Activated gamma-delta T cell treated with anti-CD3 and anti-CD28 coated beads, Interleukin-2, amount 50 U/mL, for 16 hours (primary cell): ENCODE measurements at places on chromosomes 3 and 15.

DNA sequence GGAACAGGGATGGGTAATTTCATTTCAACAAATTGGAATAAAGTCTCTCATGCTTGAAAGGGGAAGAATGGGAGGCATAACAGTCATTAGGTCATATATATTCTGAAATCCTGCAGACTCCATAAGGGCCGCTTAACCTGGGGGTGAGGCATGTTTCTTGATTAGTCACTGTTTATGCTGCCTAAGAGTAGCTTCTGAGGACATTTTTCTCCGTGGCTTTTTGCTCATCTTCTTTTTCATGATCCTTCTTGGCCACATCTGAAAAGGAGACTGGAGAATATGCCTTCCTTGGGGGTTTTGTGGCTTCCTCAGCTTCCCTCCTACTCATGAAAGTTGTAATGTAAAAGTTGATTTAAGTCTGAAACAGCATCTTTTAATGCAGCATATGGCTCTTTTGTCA is 20.0 kb upstream of the CFAP20DC start:
- no peak for DNase-seq

- DNase-seq, result no peak
Measured at GRCh38 chr15:59165726-59166125, 40.9 kb upstream of the LDHAL6B start.

DNA sequence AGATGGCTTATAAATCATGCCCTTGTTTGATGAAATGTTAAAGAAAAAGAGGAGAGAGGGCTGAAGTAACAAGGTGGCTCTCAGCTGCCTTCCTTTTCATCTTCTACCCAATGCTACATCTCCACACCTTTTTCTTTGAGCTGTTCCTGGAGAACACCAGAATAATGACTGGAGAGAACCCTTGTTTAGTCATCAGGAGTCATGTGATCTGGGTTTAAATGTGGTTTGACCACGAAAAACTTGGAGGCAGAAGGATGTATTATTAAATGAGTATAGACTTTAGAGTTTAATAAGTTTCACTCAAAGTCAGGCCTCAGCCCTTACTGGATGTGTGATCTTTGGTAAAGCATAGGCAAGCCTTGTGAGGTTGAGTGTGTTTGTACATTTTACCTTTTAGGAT is 230.3 kb upstream of the TBL1XR1 start:
- DNase-seq, result no peak

DNA sequence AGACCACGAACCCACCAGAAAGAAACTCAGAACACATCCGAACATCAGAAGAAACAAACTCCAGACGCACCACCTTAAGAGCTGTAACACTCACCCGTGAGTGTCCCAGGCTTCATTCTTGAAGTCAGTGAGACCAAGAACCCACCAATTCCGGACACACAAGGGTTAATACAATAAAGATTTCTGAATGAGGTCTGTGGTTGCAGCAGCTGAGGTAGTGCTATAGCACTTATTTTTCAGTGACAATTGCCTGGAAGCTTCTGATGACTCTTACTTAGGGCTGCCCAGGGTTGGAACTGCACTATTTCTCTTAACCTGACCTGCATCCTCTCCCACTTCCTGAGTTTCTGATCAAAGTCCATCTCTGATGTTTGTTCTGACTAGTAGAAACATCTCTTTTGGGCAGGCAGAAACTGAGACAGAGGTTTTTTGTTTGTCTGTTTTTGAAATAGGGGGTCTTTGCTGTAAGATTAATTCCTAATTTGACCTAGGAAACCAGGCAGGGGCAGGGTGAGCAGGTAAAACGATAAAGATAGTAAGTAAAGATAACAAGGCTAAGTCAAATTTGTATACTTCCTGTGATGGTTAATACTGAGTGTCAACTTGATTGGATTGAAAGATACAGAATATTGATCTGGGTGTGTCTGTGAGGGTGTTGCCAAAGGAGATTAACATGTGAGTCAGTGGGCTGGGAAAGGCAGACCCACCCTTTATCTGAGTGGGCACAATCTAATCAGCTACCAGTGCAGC is 169.1 kb downstream of the GAP43 start:
- peak; percentile 12 for DNase-seq

GRCh38 chr15:23416349-23417276 is 30.4 kb downstream of the GOLGA6L2 start:
- DNase-seq, result no peak

- no peak for DNase-seq
Measured at GRCh38 chr3:95752199-95752598, 1062.2 kb upstream of the EPHA6 start.

DNA sequence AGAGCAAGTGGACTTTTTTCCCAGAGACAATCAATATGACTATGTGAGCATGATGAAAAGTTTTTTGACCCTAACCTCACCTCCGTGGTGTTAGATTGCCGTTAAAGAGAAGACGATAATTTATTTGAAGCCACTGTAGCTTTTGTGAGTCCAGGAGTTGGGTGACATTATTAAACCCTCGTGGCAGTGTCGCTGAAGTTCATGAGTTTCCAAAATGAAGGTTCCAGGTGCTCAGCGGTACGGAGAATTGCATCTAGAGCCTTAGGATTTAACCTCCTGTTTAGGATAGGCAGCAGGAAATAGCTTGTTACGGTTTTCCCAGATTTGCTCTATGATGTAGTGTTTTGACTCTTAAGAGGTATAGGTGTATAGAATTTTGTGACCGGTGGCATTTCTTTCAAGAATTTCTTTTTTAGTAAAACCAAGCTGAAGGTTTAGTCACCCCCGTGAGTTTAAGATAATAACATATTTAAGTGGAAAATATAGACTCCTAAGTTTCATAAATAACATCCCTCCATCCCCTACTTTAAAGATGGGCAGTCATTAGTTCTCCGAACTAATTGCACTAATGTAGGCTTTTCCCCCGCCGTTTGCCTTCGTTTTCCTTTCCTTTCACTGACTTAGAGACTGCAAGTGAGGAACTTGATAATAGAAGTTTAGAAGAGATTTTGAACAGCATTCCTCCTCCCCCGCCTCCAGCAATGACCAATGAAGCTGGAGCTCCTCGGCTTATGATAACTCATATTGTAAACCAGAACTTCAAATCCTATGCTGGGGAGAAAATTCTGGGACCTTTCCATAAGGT is 2.0 kb downstream of the SMC4 start:
- no peak for DNase-seq

GRCh38 chr15:58164926-58165325 is 26.7 kb downstream of the AQP9 start:
- DNase-seq, result no peak

GRCh38 chr15:47991357-47991756 is 129.4 kb upstream of the SLC24A5 start:
- no peak for DNase-seq

DNA sequence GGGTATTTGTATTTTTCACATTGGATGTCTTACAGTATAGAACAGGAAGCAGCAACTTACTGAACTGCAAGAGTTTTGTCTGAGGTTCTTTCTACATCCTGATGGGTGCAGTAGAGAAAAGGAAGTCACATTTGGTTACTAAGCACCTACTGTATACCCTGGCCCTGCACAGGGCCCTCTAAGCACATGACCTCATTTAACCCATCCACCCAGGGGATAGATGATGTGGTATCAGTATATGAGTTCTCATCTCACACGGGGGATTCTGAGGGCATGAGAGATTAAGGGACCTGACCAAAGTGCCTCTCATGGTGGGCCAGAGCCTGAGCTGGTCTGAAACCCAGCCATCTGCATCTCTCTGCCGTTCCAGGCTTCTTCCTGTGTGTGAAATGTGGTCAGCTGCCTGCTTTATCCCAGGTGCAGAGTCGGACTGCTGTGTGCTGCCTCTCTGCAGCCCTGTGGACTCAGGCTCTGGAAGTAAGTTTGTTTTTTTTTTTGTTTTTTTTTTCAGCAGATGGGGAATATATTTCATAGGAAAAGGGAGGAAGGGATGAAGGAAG is 17.9 kb downstream of the SLC6A11 start:
- DNase-seq, result no peak

DNA sequence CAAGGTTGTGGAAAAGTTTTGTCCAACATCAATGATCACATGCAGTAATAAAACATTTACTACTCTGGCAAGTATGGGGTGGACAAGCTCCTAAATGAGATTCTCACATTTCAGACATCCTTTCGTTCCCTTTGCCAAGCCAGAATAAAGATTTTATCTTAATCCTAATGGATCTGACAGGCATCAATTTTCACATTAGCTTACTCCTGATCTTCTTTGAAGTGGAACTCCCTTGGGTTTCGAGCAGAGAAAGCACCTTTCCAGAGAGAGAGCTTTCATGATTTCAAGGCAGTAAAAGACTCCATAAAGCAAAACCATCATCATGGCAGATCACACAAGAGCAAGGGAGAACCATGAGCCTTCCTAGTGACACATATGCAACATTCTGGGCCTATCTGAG is 27.3 kb upstream of the EID1 start:
- DNase-seq, result no peak

GRCh38 chr3:144114767-144115166 is 143.1 kb downstream of the DIPK2A start:
- no peak for DNase-seq

DNA sequence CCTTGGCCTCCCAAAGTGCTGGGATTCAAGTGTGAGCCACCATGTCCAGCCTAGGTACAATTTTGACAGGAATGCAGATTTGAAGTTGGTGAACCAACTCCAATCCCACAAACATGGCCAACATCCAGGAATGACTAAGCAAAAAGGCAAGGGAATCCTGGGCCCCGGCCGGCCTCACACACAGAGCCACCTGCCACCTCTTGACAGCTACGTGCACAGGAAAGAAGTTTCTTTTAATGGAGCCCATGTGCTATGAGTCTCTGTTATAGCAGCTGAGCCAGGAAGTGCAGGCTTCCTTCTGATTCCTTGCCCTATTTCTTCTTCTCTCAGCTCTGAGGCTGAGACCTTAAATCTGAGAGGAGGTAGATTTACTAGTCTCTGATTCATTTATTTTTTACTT is 8.8 kb downstream of the TMEM40 start:
- no peak for DNase-seq

- DNase-seq, result no peak
Measured at GRCh38 chr3:136730595-136731273, 21.4 kb downstream of the STAG1 start.

DNA sequence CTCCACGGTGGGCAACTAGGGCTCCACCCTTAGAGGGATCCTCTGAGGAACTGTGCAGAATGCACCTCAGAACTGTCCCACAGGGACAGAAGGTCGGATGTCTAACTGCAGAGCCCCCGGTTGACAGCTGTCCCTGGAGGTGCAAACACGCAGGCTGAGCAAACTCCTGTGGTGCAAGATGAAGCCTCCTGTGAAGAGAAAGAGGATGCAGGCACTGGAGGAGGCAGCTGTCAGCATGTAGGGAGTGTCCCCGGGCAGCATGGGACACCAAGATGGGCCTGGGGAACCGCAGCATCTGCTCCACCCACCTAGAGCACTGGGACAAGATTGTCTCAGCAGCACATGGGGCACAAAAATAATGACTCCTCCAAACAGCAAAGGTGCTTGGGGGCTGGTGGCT is 258.9 kb downstream of the ABHD5 start:
- no peak for DNase-seq

DNA sequence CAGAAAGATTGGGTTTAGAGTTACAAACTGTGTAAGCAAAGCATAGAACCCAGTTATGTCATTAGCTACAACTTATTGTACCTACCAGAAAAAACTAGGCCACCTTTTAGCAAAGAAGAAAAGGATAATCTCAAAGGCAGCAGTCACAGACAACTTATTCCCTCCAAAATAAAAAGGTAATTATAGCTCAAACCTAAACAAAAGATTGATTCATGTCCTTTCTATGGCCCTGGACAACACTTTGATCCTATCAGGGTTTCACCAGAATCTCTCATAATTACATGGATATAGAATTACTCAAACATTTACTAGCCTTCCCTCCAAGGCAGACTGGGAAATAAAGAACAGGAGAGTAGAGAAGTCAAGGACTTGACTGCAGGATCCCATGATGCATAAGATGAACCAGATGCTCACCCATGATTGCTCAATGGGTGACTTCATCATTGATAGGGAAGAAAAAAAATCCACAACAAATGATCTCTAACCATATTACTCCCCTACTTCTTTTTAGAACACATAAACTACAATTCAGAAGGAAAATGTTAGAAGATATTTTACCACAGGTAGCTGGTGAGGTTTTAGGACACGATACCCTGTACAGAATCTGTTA is 17.4 kb downstream of the DET1 start:
- no peak for DNase-seq

- DNase-seq, result no peak
Measured at GRCh38 chr3:53806182-53807116, 39.8 kb downstream of the CHDH start.

- no peak for DNase-seq
Measured at GRCh38 chr3:170111147-170111771, 70.3 kb downstream of the PHC3 start.

DNA sequence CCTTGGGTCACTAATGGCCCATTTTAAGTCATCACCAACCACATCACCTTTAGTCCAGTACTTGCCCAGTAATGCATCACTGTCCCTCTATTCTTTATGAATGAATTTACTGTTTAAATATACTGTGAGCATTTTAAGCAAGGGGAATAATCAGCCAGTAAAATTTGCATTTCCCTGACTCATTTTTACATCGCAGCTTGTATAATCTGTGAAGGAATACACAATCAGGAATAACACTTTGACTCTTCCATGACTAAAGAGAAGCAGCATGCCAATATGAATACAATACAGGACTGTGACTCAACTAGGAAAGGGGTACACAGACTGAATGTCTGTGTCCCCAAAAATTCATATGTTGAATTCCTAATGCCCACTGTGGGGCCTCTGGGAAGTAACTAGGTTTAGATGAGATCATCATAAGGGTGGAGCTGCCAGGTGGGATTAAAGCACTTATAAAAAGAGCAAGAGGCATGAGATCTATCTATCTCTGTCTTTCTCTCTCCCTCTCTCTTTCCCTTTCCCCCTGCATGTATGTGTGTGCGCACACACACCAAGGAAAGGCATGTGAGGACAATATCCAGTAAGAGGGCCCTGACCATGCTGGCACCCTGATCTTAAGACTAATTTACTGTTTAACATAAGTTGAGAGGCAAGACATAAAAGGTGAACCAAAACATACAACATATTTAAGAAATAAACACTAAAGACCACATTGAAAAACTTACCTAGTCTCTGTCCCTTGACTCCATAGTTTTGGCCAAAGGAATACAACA is 12.1 kb downstream of the B4GALT4 start:
- no peak for DNase-seq

DNA sequence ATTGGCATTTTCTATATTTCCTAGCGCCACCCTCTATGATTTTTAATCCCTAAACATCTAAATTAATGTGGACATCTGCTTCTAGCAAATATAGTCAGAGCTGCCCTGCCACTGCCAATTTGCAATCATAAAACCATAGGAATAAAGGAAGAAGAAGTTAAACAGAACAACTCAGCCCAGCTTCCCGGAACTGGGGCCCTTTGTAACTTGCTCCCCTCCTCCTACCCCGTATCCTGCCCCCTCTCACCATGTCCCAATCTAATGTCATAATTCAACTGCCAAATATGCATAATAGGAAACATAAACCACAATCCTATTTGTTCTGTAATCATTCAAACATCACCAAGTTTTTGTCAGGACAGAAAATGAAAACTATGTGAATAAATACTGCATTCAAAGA is 74.4 kb upstream of the ACP3 start:
- no peak for DNase-seq

GRCh38 chr3:128368626-128369025 is 98.1 kb downstream of the DNAJB8 start:
- no peak for DNase-seq
